A673 (cell line): ENCODE measurements at places on chromosomes 11 and 22. TPM values are rescaled to one million over a fixed set of nuclear protein-coding genes. Genes with fewer than 3 reads are reported as not detected.

GRCh38 chr11:104464691-104465090, 300.7 kb upstream of the PDGFD start:
- no peaks in the 10 kb centered on the region for H3K4me1 ChIP-seq
- H3K36me3 ChIP-seq: no peaks in the 10 kb centered on the region
- H3K27ac ChIP-seq: no peak overlapping the region

GRCh38 chr11:59769111-59769510, 13.9 kb downstream of the STX3 start:
- H3K27ac ChIP-seq: no peak overlapping the region
- DNase-seq: no peak
- H3K36me3 ChIP-seq: no peaks in the 10 kb centered on the region
- H3K4me3 ChIP-seq: no peak overlapping the region
- H3K27me3 ChIP-seq: no peaks in the 10 kb centered on the region

GRCh38 chr22:47036936-47037485, 274.6 kb downstream of the TBC1D22A start:
- no peaks in the 10 kb centered on the region for H3K4me1 ChIP-seq
- no peak overlapping the region for H3K4me3 ChIP-seq
- H3K36me3 ChIP-seq: no peaks in the 10 kb centered on the region

GRCh38 chr11:111230122-111230465, 15.4 kb upstream of the POU2AF2 start:
- H3K27ac ChIP-seq: peak overlapping the region; percentile 62
- H3K36me3 ChIP-seq: no peaks in the 10 kb centered on the region
- H3K4me1 ChIP-seq: peaks cover 11% of the 10 kb centered on the region
- no peaks in the 10 kb centered on the region for H3K27me3 ChIP-seq
- DNase-seq: no peak

CNTF gene
- total RNA-seq: 5.1 and 5.5 TPM in 2 replicates

GRCh38 chr11:16001899-16002426, 354.4 kb downstream of the SOX6 start:
- H3K4me1 ChIP-seq: peaks cover 37% of the 10 kb centered on the region
- H3K27me3 ChIP-seq: peaks cover 3% of the 10 kb centered on the region
- no peak overlapping the region for H3K4me3 ChIP-seq
- peak overlapping the region; percentile 59 for H3K27ac ChIP-seq
- H3K36me3 ChIP-seq: no peaks in the 10 kb centered on the region

GRCh38 chr11:92399705-92400104, 175.1 kb downstream of the FAT3 start:
- H3K4me1 ChIP-seq: no peaks in the 10 kb centered on the region
- H3K36me3 ChIP-seq: no peaks in the 10 kb centered on the region
- no peak overlapping the region for H3K27ac ChIP-seq
- DNase-seq: peak; percentile 17

DNA sequence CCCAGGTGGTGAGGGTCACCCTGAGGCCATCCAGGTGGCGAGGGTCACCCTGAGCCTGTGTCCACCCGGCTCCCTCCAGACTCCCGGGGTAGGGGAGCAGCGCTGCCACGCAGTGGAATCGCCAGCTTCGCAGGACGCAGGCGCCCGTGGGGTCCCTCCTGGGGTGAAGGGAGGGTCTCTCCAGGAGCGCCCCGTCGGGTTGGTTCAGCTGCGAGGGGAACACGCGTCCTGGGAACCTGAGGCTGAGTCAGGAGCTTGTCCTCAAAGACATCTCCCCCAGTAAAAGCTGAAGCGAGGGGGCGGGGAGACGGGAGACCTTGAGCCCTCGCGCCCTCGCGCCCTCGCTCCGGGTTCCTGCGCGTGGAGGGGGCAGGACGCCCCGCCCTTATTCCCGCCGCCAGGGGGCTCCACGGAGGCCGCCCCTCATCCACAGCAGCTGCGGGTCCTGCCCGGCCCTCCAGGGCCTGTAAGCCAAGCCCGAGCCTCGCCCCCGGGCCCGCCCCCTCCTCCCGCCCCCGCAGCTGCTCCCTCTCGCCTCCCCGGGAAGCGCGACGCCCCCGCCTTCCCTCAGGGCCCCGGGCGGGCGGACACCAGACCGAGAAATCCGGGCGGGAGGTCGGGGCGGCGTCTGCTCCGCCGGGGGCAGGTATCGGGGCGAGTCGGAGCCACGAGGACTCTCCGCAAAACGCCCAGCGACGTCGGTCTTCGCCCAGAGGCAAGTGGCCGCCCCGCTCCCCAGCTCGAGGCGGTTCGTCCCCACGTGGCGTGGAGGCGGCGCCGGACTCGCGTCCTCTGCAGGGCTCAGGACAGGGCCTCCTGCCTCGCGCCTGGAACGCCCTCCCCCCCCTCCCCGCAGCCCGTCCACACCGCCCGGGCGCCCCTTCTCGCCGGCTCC, 22.8 kb downstream of the PIM3 start:
- H3K36me3 ChIP-seq: no peaks in the 10 kb centered on the region
- no peak for DNase-seq
- H3K4me1 ChIP-seq: peaks cover 6% of the 10 kb centered on the region

- H3K4me1 ChIP-seq: no peaks in the 10 kb centered on the region
- no peaks in the 10 kb centered on the region for H3K36me3 ChIP-seq
- no peaks in the 10 kb centered on the region for H3K27me3 ChIP-seq
- no peak for DNase-seq
Measured at GRCh38 chr11:12216671-12217374, 106.4 kb downstream of the MICAL2 start.

- peaks cover 5% of the 10 kb centered on the region for H3K36me3 ChIP-seq
- no peak overlapping the region for H3K4me3 ChIP-seq
- H3K27me3 ChIP-seq: no peaks in the 10 kb centered on the region
- DNase-seq: peak; percentile 48
- H3K27ac ChIP-seq: no peak overlapping the region
- no peaks in the 10 kb centered on the region for H3K4me1 ChIP-seq
Measured at GRCh38 chr22:20750461-20751184, 23.3 kb upstream of the SERPIND1 start.

PKP3 gene
- total RNA-seq: not detected in 2 replicates

PRR33 gene
- not detected in 2 replicates for total RNA-seq

OR4D11 gene
- not detected in 2 replicates for total RNA-seq

DNA sequence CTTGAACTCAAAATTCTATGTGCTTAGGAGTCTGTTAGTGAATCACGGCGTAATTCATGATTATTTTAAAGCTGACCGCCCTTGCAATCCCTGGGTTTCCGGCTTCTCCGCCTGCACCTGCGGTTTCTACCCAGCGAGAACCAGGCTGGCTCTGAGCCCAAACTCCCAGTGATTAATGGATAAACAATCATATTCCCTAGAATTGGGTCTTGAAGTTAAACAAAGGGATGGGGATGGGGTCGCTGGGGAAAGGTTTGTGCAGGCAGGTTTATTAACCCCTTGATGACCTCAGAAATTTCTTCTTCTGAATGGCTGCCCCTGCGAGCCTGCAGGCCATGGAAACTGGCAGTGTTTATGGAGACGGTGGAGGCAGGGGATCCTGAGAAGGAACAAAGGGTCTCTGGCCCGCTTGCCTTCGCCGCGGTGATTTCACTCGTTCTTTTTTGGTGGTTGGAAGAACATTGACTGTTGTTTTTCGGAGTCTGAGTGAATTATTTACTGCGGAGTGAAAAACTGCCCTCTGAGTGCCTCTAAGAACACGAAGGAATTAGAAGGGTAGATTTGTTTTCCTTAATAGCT, 1000.3 kb downstream of the BRD1 start:
- H3K27ac ChIP-seq: no peak overlapping the region
- no peak overlapping the region for H3K4me3 ChIP-seq
- H3K4me1 ChIP-seq: peaks cover 13% of the 10 kb centered on the region
- no peaks in the 10 kb centered on the region for H3K36me3 ChIP-seq
- H3K27me3 ChIP-seq: no peaks in the 10 kb centered on the region

GRCh38 chr11:59302991-59303390, 55.7 kb upstream of the OR5AN1 start:
- no peak overlapping the region for H3K4me3 ChIP-seq
- no peak overlapping the region for H3K27ac ChIP-seq

ZP1 gene
- not detected in 2 replicates for total RNA-seq

- H3K4me3 ChIP-seq: peak overlapping the region; percentile 80
- peak; percentile 62 for DNase-seq
- H3K4me1 ChIP-seq: peaks cover 13% of the 10 kb centered on the region
- no peaks in the 10 kb centered on the region for H3K36me3 ChIP-seq
Measured at GRCh38 chr11:22193348-22194051, 615 bp downstream of the ANO5 start.

- H3K27ac ChIP-seq: no peak overlapping the region
- no peaks in the 10 kb centered on the region for H3K27me3 ChIP-seq
- no peaks in the 10 kb centered on the region for H3K36me3 ChIP-seq
- no peak overlapping the region for H3K4me3 ChIP-seq
- DNase-seq: no peak
Measured at GRCh38 chr11:62399878-62400266, 19.0 kb upstream of the SCGB1A1 start.

GRCh38 chr11:65223011-65223410, 38.8 kb upstream of the POLA2 start:
- no peaks in the 10 kb centered on the region for H3K36me3 ChIP-seq
- H3K4me3 ChIP-seq: no peak overlapping the region
- H3K4me1 ChIP-seq: peaks cover 12% of the 10 kb centered on the region
- DNase-seq: no peak
- H3K27me3 ChIP-seq: no peaks in the 10 kb centered on the region
- no peak overlapping the region for H3K27ac ChIP-seq

E2F8 gene
- total RNA-seq: 14.6 and 19.5 TPM in 2 replicates

- no peaks in the 10 kb centered on the region for H3K27me3 ChIP-seq
- peak overlapping the region; percentile 63 for H3K27ac ChIP-seq
- peaks cover 15% of the 10 kb centered on the region for H3K36me3 ChIP-seq
- H3K4me3 ChIP-seq: no peak overlapping the region
Measured at GRCh38 chr11:36454941-36455631, 55.0 kb downstream of the TRAF6 start.

- no peak overlapping the region for H3K4me3 ChIP-seq
- no peak overlapping the region for H3K27ac ChIP-seq
- no peaks in the 10 kb centered on the region for H3K36me3 ChIP-seq
- no peaks in the 10 kb centered on the region for H3K27me3 ChIP-seq
- no peak for DNase-seq
Measured at GRCh38 chr22:44449683-44450425, 48.2 kb downstream of the RTL6 start.

OR52H1 gene
- total RNA-seq: not detected in 2 replicates

GRCh38 chr11:121559606-121560200, 106.9 kb upstream of the SORL1-AS1 start:
- DNase-seq: no peak
- no peak overlapping the region for H3K27ac ChIP-seq
- no peaks in the 10 kb centered on the region for H3K36me3 ChIP-seq

KDM4E gene
- total RNA-seq: not detected in 2 replicates
